Stimulated activated CD8-positive, alpha-beta memory T cell treated with anti-CD3 and anti-CD28 coated beads, Interleukin-12 subunit alpha, Interleukin-12 subunit beta, amount 100 ng/mL, for 1 hour (primary cell): ENCODE measurements at places on chromosomes 1 and 21.

- no peak for DNase-seq
These were observed 29.6 kb downstream of the IVNS1ABP start for GRCh38 chr1:185287451-185287850.

GRCh38 chr1:41673806-41674205 lies 189.3 kb upstream of the EDN2 start:
- no peak for DNase-seq

- no peak for DNase-seq
These were observed 1598.9 kb downstream of the PLA2G4A start for GRCh38 chr1:188427642-188428041.

DNA sequence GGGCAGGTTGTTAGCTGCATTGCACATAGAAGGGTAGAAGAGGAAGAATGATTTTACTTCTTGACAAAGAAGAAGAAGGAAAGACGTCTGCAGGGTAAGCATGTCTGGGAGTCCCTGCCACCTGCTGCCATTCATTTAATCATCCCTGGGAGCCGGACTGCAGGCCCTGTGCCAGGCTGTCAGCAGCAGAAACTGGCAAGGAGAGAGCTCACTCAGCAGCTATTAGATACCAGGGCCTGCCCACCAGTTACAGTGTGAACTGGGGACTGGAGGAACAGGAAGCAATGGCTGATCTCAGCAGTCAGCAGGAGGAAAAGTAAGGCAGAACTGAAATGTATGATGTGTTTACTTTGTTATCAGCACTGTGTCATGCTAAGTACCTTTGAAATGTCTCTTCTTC lies 75.7 kb upstream of the C1orf87 start:
- DNase-seq, result no peak

GRCh38 chr1:111015222-111015621 lies 51.5 kb upstream of the LRIF1 start:
- DNase-seq, result no peak

DNA sequence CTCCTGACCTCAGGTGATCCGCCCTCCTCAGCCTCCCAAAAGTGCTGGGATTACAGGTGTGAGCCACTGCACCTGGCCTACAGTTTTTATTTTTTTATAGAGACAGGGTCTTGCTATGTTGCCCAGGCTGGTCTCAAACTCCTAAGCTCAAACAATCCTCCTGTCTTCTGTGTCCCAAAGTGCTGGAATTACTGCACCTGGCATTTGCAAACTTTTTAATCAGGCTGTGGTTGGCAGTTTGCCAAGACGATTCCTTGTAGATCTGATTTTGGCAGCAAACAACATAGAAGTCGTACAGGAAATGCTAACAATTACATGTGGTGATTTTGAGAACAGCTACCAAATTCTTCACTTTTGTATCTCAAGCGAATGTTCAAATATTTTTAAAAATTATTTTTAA lies 10.1 kb downstream of the RBP7 start:
- DNase-seq, result no peak

- DNase-seq, result no peak
These were observed 22.9 kb downstream of the ANGPTL7 start for GRCh38 chr1:11211925-11212587.

- DNase-seq, result no peak
These were observed 107.2 kb upstream of the WNT4 start for GRCh38 chr1:22249928-22250680.

DNA sequence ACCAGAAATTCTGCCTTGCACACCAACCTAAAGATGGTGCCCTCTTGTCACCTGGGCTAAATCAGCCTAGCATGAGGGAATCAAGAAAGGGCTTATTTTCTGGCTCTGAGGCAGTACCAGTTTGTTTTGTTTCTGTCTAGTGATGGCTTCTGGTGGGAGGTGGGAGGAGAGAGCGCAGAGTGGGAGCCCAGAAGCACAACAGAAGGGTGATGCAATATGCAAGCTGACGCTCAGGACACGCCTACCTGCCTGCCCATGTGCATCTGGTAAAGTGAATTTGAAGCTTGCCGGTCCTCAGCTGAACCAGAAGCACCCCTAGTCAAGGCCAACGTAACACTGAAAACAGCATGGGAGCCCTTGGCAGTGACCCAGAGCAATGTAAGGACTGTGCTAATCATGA lies 138.4 kb upstream of the TIAM1 start:
- no peak for DNase-seq

GRCh38 chr1:94670273-94670672 lies 128.7 kb upstream of the F3 start:
- no peak for DNase-seq

- no peak for DNase-seq
These were observed 425 bp upstream of the TADA1 start for GRCh38 chr1:166876540-166876838.

DNA sequence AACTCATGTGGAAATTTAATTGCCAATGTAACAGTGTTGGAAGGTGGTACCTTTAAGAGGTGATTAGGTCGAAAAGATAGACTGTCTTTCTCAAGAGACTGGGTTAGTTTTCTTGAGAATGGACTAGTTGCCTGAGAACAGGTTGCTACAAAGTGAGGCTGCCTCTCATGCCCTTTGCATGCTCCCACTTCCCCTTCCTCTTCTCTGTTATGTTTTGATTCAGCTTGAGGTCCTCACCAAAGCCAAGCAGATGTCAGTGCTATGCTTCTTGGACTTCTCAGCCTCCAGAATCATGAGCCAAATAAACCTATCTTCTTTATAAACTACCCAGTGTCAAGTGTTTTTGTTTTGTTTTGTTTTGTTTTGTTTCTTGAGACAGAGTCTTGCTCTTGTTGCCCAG lies 187.0 kb upstream of the RUNX1 start:
- no peak for DNase-seq

DNA sequence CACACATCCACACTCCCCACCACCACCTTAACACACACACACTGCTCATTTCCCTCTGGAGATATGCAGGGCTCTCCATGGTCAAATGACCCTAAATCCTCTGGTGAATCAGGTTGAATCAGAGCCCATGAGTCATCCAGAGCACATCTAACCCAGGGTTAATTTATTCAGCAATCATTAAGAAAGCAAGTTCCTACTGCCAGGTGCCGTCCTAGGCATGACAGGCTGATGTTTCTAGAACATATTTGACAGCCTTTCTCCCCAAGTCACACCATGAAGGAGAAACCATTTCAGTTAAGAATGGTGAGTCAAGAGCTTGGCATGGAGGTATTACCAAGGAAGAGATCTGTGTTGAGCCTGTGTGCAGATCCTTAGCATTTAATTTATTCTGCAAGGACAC lies 194.3 kb upstream of the CAMK1G start:
- DNase-seq, result no peak

DNA sequence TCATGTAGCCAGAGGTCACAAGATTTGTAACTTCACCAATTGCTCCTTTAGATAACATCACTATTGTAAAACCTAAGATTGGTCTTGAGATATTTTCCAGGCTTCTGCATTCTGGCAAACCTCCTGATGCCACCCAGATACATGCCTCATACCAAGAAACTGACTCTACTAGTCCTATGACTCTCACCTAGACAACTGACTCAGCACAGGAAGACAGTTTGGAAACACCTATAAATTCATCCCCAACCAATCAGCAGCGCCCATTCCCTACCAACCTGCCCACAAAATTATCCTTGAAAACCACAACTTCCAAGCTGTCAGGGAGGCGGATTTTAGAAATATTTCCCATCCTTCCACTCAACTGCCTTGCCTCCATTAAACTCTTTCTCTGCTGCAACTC lies 2.6 kb downstream of the NME7 start:
- DNase-seq, result no peak

DNA sequence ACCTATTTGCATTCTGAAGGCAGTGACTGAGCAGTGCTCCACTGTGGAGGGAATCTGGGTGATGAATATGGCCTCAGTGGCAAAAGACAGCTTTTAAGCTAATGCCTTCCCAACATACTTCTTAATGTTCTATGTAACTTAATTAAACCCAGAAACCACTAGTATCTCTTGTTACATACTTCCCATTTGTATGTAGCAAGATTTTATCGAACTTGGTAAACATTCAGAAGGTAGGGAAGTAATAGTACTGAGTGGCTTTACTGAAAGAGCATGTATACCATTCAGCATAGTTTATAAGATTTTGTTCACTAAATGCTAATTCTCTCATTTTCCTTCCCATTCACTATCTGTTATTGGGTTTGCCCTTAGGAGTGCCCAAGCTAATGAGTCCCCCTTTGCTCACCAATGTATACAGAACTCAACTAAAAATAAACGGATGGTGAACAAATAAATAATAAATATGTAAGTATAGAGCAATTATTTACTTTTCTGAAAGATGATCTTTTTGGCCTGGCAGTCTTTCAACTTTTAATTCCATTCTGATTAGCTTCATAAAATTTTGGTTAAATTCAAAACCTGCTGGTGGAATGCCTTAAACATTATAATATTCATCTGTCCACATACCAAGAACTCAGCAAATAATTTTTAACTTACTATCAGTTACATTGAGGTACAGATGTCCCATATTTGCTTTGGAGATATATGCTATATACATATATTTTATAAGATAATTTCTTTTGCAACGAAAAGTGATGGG lies 204.4 kb downstream of the APP start:
- no peak for DNase-seq

DNA sequence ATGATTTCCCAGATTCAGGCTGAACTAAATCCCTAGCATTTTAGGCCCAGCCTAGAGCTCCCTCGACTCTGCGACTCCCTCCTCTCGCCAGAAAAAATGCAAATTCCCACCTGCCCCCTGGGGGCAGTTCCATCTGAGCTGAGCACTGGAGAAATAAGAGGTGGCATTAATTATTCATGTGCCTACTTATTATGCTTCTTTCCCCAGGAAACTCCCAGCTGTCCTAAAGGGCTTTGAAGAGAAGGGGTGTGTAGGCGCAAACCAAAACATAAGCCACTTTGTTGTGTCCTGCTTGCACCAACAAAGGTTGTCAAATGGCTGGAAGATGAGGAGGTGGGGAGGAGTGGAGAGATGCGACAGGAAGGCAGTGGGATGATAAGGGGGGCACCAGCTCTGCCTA lies 41.4 kb upstream of the GOLT1A start:
- no peak for DNase-seq

DNA sequence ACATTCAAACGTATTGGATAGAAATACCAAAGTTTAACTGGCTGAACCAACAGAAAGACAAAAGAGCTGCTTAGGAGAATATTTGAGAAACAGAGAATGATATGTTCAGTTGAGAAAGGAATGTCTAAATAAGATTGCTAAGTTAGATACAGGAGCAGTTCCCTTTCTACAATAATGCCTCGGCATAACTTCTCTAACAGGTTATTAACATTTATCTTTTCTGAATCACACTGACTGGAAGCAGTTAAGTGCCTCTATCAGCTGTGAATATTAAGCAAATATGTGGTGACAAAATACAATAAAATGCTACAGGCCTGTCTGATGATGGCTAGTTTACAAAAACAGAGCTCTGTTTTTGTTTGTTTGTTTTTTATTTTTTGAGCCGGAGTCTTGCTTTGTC lies 121.9 kb downstream of the KCNK1 start:
- no peak for DNase-seq

DNA sequence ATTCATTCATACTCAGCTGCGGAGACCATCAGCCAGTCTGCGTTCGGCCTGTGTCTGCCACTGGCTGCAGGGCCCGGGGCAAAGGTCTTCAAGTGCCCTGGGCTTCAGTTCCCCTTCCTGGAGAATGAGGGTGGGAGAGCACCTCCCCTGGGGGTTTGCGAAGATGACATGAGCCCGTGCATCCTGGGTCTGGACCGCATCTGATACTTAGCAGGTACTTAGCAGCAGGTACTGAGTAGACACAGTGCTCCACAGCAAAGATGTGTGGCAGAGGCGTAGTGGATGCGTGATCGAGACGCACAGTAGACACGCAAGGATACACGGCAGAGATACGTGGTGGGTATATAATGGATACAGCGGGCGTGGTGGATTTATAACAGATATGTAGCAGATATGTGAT lies 51.3 kb downstream of the PRKCZ start:
- DNase-seq, result no peak

DNA sequence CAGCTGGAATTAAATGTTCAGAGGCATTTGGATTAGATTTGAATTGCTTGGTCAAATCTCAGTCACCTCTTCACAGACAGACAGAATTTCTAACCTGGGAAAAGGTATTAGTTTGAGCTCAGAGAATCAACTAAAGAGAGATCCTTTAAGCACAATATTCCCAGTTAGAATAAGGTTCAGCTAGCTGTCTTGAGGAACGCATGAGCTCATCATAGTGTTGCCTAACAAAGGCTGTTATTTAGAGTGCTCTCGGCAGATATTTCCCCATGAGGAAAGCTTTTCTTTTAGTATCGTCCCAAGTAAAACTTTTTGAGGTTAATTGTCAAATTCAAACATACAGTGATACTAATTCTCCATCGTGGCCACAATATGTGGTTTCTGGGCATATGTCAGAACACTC lies 269.9 kb downstream of the HLX start:
- no peak for DNase-seq

DNA sequence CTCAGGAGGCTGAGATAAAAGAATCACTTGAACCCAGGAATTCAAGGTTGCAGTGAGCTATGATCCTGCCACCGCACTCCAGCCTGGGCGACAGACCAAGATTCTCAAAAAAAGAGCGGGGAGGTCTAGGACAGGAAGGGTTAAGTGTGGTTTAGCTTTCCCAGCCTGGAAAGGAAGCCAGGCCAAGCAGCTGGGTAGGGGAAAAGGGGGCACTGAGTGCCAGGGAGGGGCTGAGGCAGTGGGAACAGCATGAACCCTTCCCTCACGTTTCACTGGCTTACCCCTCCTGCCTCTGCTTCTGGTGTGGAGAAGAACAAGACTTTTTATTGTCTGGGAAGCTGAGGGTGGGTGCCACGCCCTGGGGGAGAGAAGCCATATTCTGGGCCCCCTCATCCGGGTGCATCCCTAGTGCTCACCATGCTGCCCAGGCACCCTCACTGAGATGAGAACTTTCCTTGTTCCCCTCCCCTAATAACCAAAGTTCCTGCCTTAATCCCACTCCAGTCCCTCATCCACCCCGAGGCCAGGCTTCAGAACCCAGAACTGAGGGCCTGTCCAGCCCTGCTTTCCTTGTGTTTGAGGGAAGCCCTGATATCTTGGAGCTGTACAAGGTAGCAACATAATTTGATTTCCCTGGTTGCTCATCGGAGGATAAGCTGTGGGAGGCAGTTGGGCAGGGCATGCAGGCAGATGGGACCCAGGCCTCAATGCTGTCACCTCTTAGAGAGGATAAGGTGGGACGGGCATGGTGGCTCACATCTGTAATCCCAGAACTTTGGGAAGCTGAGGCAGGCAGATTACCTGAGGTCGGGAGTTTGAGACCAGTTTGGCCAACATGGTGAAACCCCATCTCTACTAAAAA lies 2.0 kb upstream of the LMNA start:
- no peak for DNase-seq
